ENCODE measurements at places on chromosomes 1 and 21.

DNA sequence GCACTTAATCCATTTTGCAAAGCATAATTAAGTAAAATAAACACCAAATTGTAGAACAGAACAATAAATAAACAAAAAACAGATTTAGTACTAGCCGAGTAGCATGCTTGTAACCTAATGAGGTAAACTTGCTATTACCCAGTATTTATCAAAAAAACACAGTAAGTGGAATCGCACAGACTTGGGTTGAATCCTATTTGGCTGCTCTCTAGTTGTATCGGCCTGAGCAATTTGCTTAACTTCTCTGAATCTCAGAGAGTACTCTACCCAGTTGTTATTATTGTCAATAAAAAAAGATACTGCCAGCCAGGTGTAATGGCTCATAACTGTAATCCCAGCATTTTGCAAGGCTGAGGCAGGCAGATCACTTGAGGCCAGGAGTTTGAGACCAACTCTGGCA, 664.3 kb downstream of the ADGRL2 start:
- DNase-seq, result no peak

- DNase-seq, result no peak
These were observed 42.4 kb downstream of the RNF2 start for GRCh38 chr1:185087746-185088145.

DNA sequence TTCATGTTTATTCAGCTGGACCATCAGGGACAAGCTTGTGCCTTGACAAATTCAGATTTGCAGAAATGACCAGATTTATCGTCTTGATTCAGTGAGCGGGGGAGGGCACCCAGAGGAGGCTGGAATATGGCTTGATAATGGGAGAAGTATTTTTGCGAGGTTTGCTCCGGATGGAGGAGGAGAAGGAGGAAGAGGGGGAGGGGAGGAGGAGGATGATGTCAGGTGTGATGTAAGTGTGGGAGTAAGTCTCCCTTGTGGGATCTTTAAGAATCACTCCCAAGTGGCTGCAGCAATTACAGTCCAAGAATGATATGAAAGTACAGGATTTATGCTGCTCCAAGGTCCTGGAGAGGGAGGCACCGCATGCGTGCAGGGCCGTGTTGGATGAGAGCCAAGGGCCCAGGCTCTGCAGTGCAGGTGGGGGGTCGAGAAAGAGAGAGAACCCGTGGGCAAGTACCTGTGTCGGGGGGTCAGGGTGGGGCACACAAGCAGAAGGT, 5.6 kb upstream of the ZNF496 start:
- no peak for DNase-seq

DNA sequence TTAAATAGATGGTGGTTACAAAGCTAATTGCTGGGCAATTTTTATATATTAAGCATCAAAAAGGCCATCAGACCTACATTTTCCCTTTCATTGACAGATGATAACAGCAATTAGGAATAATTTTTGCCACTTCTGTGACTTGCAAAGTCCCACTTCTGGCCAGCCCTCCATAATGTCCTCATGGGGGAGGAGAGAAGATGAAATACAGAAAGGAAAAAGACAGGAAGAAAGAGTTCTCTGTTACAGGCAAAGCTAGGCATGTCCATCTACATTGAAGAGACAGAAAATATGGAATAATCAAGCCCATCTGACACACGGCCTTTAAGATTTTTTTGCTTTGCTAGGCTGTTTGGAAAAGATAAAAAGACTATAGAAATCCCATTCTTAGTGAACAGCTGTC, 108.0 kb downstream of the ENAH start:
- DNase-seq, result no peak

- DNase-seq, result no peak
These were observed 21.8 kb downstream of the KIF1B start for GRCh38 chr1:10232163-10232562.

GRCh38 chr1:32336963-32337675, 1.1 kb upstream of the MARCKSL1 start:
- no peak for DNase-seq

- no peak for DNase-seq
These were observed 134.6 kb upstream of the RUNX3 start for GRCh38 chr1:25064465-25065240.

DNA sequence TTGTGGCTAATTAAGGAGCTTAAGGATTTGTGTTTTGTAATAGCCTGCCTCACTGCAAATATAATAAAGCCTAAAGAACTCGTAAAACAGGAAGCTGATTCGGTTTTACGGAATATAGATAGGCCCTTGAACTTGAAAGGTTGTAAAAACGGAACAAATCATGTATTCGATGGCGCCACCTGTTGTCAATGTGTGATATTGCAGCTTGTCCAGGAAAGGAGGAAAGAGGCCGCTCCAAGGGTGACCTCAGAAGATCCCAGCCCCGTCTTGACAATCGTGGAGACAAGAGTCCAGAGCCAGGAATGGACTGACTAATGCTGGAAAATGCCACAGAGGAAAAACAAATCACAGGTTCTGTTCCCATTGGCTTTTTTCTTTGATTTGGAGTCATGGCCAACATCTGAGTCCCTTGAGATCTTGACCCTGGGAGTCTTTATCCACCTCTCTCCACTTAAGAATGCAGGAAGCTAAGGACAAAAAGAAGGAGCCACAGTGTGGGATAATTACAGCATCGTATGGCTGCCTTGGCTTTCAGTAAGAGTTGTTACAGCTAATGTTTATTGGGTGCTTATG, 7.0 kb upstream of the IGSF21 start:
- peak; percentile 27 for DNase-seq

DNA sequence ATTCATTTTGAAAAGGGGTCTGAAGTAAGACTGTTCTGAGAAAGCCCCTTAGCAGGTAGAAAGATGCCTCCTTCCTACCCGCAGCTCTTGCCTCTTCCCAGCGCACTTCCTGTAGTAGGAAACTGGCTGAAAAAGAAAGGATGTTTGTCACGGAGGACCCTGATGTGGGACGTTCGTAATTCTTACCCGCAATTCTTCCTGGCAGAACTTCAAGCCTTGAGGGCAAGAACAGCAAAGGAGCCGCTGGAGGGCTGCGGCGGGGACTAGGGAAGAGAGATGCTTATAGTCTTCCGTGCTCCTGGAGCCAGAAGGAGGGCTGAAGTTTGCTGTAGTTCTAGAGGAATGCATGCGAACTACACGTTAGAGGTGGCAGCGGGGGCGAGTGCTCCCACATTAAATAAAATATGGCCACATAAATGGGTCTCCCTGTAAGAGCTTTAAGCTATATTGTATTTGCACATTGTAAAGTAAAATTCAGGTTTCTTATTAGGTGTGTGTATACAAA, 6.3 kb downstream of the C1orf53 start:
- DNase-seq, result no peak

DNA sequence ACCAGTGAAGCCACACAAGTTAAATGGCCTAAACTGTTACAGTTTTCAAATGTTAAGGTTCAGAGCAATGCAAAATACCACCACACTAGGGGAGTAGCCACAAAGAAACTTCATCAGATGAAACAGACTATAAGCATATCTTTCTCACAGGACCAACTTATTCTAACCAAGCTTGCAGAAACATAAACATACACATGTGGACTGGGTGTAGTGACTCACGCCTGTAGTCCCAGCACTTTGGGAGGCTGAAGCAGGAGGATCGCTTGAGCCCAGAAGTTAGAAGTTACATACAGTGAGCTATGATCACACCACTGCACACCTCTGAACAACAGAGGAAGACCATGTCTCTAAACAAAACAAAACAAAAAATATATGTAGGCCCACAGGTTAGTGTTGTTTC, 17.3 kb downstream of the WDR47 start:
- no peak for DNase-seq

- DNase-seq, result peak; percentile 89
These were observed 180.0 kb downstream of the ETS2 start for GRCh38 chr21:38985568-38986378.

DNA sequence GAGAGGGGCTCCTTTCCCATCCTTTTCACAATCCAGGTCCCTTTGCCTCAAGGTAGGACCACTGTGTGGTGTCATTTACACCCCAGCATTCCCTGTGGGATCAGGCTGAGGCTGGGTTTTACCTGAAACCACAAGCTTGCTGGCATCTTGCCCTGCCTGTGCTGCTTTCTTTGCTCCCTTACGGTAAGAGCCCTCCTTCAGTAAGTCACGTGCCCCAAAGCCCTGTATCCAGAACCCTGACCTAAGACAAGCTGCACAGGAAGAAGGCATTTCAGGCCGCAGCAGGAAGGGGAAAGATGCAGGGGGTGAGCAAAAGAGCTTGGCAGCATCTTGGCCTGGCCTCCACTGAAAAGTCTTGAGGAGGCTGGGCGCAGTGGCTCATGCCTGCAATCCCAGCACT, 58.4 kb downstream of the KLHDC7A start:
- DNase-seq, result peak; percentile 85

GRCh38 chr21:34994766-34995631, 54.1 kb downstream of the RUNX1 start:
- DNase-seq, result no peak

- DNase-seq, result no peak
These were observed 23.3 kb downstream of the PAX7 start for GRCh38 chr1:18653916-18654315.

DNA sequence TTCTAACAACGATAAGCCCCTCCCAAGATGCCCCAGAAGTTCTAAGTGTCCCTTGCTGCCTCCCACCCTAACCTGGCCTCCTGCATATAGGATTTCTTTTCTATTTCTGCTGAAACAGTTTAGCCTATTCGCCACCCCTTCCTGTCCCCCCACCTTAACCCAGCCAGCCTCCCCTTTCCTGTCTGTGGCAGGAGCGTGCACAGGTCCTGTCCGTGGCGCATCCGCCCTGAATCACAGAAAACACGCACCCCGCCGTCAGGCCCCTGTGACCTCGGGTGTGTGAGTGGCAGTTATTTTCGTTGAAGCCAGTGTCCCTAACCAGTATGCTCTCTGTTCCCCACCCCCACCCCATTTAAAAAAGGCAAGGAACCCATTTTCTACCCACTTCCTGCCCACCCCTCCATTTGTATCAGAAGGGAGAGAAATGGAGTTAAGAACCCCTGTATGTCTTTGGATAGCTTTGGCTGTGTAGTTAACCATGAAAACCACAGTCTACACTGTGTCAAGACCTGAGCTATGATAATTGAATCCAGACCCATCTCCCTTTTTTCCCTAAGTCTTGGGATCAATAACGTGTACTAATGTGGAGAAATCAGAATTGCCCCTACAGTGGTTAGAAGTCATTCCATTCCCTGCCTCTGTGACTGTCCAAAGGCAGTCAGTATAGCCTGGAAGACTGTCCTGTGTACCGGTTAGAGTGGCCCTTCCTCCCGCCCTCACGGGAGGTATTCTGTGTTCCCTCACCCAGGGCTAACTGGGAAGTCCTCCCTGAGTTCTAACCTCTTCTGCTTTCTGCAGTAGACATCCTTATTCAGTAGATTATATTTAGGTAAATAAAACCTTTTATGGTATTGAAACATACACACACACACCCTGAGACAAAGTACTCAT, 1.8 kb downstream of the PLEKHO1 start:
- DNase-seq, result no peak

- no peak for DNase-seq
These were observed 102.5 kb upstream of the USP24 start for GRCh38 chr1:55317673-55318072.

GRCh38 chr1:40094466-40095110, 2.5 kb downstream of the PPT1 start:
- DNase-seq, result no peak

DNA sequence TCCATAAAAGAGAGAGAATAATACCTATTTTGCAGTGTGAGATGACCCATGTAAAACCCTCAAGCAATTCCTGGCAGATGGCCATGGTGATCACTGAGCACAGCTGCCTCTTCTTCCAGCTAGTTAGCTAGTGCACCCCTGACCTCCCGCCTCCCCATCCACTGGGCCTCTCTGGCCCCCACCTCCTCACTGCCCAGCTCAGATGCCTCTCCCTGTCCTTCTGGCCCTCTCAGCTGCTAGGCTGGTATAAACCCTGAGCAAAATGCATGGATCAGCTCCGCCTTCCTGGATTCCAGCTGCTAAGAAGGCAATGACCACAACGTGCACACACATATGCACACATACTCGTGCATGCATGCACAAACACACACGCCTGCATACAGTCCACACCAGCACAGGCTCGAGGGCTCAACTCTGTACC, 117.2 kb downstream of the DMRTB1 start:
- DNase-seq, result no peak

- no peak for DNase-seq
These were observed 663 bp downstream of the ACOT7 start for GRCh38 chr1:6392809-6393399.

DNA sequence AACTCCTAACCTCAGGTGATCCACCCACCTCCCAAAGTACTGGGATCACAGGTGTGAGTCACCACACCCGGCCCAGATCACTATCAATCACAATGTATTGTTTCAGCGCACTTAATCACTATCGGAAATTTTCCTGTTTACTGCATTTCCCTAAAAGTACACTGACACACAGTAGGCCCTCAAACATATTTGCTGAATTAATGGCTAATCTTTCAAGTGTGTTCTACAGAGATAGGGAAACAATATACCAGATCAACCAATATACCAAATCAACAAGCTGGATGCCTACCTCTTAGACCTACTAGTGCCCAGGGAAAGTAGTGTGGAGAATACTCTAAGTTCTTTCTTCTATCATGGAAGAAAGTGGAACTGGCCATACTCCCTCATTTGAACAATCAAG, 17.1 kb downstream of the UBR4 start:
- DNase-seq, result no peak

GRCh38 chr1:3547055-3548005, 64.0 kb downstream of the MEGF6 start:
- no peak for DNase-seq

GRCh38 chr1:73604739-73605138, 593.2 kb downstream of the LRRIQ3 start:
- DNase-seq, result no peak

- no peak for DNase-seq
These were observed 7.2 kb downstream of the INKA2 start for GRCh38 chr1:111731956-111732355.

DNA sequence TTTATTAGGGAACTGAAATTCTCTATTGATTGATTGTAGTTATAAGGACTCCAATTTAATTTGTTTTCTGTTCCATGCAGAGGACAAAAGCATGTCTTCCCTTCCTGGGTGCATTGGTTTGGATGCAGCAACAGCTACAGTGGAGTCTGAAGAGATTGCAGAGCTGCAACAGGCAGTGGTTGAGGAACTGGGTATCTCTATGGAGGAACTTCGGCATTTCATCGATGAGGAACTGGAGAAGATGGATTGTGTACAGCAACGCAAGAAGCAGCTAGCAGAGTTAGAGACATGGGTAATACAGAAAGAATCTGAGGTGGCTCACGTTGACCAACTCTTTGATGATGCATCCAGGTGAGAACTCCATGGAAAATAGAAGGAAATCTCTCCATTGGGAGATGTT, 1.5 kb downstream of the SETDB1 start:
- DNase-seq, result no peak

DNA sequence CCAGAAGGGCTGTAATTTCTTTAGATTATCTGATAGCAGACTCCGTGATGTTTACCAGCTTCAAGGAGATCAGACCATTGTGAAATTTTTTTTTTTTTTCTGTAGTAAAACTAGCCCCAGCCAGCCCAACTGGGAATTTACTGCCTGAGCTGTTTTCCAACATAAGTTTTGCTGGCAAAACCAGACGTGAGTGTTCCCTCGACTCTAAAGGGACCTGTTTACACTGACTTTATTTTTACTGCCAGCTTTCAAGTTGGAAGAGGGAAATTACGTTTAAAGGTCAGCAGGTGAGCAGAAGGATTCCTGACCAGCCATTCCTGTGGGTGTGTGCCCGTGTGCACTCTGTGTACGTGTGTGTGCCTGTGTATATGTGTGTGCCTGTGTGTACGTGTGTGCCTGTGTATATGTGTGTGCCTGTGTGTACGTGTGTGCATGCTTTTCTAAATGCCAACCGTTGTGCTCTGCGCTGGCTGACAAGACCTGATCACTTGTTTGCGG, 374 bp downstream of the MAB21L3 start:
- no peak for DNase-seq

GRCh38 chr1:219412772-219413171, 200.1 kb downstream of the ZC3H11B start:
- DNase-seq, result no peak

Measured in NCI-H2171 (cell line).